ENCODE measurements at places on chromosomes 1 and 21. TPM values are rescaled to one million over a fixed set of nuclear protein-coding genes. Genes with fewer than 3 reads are reported as not detected.

Gene GJA9
- not detected for total RNA-seq

Gene C1orf167
- total RNA-seq: not detected

Gene IGSF9
- total RNA-seq: 7.1 TPM

Gene SMIM1
- 1.5 TPM for total RNA-seq

Gene PCAT6
- total RNA-seq: 1.7 TPM

Gene C1orf198
- 39.4 TPM for total RNA-seq

Gene FAM229A
- 4.7 TPM for total RNA-seq

DNA sequence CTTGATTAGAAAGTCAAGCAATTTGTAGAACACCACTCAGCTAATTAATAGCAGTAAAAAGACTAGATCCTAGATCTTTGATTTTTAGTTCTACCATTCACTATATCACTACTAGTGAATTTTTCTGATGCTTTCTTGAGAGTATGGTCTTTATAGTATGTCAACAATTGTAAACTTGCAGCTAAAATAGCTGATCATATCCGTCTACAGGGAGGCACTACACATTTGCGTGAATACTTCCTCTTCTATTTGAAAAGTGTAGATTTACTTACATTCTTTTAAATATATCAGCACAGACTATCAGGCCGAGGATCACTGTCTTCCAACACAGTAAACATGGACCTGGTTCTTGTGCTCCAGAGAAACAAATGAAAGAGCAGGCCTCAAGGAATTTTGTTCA, 18.6 kb upstream of the PTPRC start:
- DNase-seq: no peak

GRCh38 chr1:87129038-87129437, 199.6 kb upstream of the LMO4 start:
- no peak for DNase-seq

GRCh38 chr21:39197448-39198233, 14.4 kb upstream of the PSMG1 start:
- DNase-seq: no peak

DNA sequence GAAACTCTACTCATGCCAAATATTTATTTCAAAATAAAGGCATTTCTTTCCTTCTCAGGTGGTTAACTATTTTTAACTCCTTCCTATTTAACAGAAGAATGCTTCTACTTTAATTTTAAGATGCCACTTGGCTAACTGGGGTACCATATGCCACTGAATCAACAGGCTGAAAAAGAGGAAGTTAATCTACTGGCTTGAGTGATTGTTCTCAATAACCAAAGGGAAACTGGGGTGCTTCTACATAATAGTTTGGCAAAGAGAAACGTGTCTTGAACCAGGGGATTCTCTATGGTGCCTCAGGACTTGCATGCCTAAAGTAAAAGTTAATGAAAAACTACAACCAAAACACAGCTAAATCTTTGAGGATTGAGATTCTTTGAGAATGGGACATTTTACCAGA, 142.6 kb downstream of the DENND1B start:
- no peak for DNase-seq

DNA sequence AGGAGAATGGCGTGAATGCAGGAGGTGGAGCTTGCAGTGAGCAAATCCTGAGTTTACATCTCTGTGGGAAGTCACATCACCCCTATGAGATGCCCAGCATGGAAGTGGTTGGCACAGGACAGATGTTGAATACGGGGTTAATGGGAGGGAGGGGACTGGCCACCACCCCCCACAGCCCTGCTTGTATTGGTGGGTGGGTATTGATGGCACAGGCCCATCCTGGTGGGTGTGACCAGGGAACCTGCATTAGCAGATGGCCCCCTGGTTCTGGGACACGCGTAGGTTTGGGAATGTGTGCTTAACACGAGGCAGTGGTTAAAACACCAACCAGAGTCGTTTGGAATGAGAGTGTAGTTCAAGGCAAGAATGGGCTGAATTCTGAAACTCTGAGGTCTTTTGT, 117.9 kb downstream of the PRDM2 start:
- no peak for DNase-seq

GRCh38 chr1:83845437-83846071, 153.4 kb downstream of the TTLL7 start:
- DNase-seq: peak; percentile 41

DNA sequence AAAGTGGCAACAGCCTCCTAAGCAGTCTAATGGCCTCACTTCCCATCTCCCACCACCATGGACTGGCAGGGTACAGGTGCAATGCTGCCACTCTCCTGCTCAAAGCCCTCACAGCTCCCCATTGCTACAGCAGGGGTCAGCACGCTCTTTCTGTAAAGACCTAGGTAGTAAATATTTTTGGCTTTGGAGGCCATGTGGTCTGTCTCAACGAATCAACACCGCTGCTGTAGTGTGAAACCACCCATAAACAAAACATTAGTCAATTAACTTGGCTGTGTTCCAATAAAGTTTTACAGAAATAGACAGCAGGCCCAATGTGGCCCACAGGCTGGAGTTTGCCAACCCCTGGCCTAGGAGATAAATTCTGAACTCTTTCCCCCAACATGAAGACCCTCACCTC, 44.6 kb upstream of the TMEM125 start:
- peak; percentile 52 for DNase-seq

DNA sequence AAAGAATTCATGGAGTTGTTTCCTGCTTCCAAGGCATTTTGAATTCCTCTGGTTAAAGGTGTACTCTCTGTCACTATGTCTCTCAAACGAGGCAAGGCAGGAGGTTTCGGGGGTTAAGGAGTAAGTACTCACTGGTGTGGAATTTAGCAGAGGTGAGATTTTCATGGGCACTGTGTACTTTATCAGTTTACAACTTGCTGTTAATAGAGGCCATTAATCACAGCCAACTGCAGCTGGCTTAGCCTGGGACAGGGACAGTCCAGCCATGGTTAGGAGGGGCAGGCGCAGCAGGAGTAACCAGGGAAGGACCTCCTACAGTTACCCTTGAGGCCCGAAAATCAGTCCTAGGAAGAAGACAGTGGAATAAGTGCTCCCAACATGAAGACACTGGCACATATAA, 18.1 kb upstream of the TMEM9 start:
- no peak for DNase-seq

DNA sequence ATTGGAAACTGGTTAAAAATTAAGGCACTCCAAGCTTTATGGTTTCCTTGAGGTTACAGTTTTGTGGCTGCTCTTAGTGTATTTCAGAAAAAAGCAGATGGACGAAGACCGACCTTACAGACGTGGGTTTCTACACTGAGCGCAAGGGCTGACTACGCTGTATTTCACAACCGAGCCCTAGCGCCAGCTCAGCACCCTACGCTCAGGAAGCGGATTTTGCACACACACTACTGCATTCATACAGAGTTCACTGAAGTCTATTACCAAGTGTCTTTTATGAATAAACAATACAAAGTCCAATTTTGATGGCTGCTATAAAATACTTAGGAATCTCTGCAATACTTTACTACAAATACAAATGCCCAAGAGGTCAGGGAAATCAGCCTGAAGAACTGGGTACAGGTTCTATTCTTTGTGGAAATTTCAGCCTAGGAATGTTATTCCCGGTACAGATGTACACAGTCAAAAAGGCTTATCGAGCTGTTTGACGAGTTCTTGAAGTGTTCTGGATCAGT, 23.8 kb downstream of the PTTG1IP start:
- DNase-seq: no peak

GRCh38 chr21:35783721-35784120, 276.6 kb downstream of the SETD4 start:
- DNase-seq: no peak

GRCh38 chr1:9292361-9293240, at the start of gene SPSB1:
Gene SPSB1 (plus strand): TSS chr1:9292894. CDS start chr1:9355892, 62,998 bp downstream.
- DNase-seq: peak; percentile 90

- no peak for DNase-seq
Measured at GRCh38 chr1:221837896-221838295, 96.0 kb upstream of the DUSP10 start.

DNA sequence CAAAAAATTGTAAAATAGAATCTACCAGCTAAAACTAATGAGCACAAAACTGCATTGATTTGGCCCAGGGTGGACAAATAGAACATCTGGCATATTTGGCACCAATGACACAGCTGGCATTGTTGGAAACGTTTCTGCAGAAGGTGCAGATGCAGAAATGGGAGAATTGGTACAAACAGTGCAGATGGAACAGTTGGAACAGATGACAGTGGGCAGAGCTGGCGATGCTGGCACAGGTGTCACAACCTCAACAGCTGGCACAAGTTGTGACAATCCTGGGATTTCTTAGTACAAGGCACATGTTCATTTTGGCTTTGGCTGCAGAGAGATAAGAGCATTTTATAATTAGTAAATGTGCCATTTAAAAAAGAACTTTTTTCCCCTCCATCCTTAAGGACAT, 91.1 kb upstream of the ZBTB18 start:
- no peak for DNase-seq

GRCh38 chr1:226967665-226968064, 27.6 kb downstream of the COQ8A start:
- DNase-seq: no peak

- no peak for DNase-seq
Measured at GRCh38 chr1:157279802-157280140, 141.6 kb upstream of the ETV3 start.

- DNase-seq: no peak
Measured at GRCh38 chr1:223742856-223743517, 30.6 kb downstream of the CAPN2 start.

DNA sequence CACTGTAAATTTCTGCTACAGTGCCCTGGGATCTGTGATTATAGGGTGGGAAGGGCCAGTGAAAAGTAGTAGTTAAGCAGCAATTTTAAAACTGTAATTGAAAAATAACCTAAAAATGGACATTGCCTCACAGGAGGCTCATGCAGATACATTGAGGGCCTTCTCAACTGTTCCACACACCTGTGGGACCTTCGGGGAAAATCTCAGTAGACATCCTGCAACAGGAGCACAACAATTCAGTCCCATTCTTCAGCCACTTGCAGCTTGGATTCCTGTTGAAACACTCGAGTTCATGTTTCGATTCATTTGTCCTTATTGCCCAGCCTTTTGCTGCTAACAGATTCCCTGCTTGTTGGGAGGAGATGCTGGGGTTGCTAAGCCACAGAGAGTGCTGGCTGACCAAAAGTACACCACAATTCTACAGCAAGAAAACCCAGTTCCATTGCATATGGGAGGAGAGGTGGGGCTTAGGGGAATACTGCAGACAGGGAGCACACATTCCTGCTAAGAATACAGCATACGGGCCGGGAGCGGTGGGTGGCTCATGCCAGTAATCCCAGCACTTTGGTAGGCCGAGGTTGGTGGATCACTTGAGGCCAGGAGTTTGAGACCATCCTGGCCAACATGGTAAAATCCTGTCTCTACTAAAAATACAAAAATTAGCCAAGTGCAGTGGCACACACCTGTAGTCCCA, 4.5 kb downstream of the TMCC2 start:
- no peak for DNase-seq

DNA sequence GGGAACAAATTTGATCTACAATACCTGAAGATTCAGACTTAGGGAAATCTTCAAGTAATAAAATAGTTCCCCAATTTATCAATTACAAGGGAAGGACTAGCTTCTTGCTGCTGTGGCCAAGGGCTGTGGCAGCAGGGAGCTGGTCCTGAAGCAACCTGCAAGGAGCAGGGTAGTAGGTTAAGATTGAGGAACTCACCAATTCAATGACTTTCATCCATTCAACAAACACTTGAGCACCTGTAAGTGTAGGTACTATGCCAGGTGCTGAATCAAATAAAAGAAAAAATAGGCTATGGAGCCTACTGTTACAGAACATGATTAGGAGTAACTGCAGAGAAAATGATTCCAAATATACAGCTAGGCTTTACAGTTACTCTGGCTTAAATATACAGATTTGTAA, 64.2 kb upstream of the RBM34 start:
- DNase-seq: no peak

GRCh38 chr1:2617971-2618470, 14.8 kb downstream of the MMEL1 start:
- DNase-seq: no peak

GRCh38 chr21:42305707-42306147, 9.5 kb downstream of the TFF3 start:
- DNase-seq: no peak

GRCh38 chr1:247402120-247402675, 13.8 kb upstream of the NLRP3 start:
- DNase-seq: no peak
